ENCODE measurements at places on chromosomes 2 and 18.

GRCh38 chr2:231272991-231273390 lies 74.6 kb downstream of the ARMC9 start:
- no peak for DNase-seq

DNA sequence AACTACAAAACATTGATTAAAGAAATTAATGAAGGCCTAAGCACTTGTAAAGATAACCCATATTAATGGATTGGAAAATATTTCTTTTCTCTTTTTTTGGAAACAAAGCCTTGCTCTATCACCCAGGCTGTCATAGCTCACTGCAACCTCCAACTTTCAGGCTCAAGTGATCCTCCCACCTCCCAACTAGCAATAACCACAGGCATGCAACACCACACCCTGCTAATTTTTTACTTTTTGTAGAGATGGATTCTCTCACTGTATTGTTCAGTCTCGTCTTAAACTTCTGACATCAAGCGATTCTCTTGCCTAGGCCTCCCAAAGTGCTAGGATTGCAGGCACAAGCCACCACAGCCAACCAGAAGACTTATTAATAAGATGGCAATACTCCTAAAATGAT lies 73.4 kb upstream of the NDUFV2 start:
- DNase-seq = no peak

DNA sequence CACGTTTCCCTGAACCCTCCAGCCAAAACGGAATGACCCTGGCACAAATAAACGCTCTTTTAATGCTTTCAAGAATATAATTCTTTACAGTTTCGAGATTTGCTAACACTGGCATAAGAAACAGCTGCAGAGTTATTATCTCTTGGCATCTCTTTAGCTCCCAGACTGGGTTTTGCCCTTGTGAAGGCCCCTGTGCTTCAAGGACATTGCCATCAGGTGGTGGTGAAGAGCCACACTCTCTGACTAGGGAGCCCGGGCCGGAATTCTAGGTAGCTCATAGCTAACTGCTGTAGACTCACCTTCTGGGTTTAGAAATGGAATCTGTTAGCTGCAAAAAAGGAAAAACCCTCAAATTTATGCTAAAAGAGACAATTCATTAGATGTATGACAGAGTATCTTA lies 13.3 kb upstream of the GALNT14 start:
- DNase-seq = no peak

- DNase-seq = no peak
Measured at GRCh38 chr18:36813824-36814223, 15.0 kb downstream of the TPGS2 start.

- DNase-seq = no peak
Measured at GRCh38 chr2:217222309-217222910, 362.5 kb upstream of the TNP1 start.

GRCh38 chr2:110861616-110862260 lies 129.4 kb downstream of the ACOXL start:
- DNase-seq = no peak

- no peak for DNase-seq
Measured at GRCh38 chr18:59660786-59661743, 36.2 kb downstream of the CCBE1 start.

- peak; percentile 4 for DNase-seq
Measured at GRCh38 chr18:74368901-74369705, 53.5 kb downstream of the C18orf63 start.

DNA sequence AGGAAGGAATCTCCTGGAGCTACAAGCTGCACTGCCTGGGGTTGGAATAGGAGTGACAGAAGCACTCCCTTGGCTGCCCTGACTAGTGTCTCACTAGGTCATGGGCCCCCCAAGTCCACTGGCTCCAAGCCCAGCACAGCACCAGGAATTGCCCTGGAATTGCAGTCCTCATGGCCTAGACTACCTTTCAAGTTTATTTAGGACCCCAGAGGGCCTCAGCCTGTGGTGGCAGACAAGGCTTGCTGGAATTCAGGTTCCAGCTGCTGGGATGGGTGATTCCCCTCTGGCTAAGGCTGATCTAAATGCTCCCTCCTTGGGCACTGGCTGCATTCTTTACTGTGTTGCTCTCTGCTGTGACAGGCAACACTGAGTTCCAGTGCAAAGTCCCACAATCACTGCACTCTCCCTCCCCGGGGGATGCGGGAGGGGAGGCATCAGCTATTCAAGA lies 14.0 kb downstream of the STRADB start:
- DNase-seq = no peak

Data from COLO829 (cell line).